ENCODE measurements at places on chromosomes 7 and 10.

GRCh38 chr10:102455893-102456471 is 4.6 kb upstream of the C10orf95 start:
- no peak for DNase-seq

GRCh38 chr7:55494951-55495350 is 77.4 kb downstream of the VOPP1 start:
- no peak for DNase-seq

DNA sequence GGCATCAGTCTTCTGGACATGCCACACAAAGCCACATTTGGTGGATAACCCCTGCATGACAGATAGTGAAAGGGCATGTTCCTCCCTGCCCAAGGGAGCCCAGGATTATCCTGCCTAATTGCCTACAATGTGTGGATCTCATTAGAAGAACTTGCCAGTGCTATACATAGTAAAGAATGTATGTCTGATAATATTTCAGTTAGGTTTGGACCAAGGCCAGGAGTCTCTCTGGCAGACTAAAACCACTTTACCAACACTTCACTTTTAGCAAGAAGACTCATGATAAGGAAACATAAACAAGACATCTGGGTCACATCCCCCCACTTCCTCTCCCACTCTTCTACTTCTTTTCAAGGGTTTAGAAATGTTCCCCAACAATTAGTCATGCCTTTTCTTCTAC is 196.7 kb downstream of the MTERF1 start:
- DNase-seq: no peak

GRCh38 chr7:142457146-142457703 is 199.4 kb upstream of the PRSS58 start:
- no peak for DNase-seq

GRCh38 chr10:24569828-24570657 is 153.6 kb downstream of the ARHGAP21 start:
- DNase-seq: no peak

- no peak for DNase-seq
Observed at GRCh38 chr10:117911684-117912083, 135.1 kb downstream of the RAB11FIP2 start.

DNA sequence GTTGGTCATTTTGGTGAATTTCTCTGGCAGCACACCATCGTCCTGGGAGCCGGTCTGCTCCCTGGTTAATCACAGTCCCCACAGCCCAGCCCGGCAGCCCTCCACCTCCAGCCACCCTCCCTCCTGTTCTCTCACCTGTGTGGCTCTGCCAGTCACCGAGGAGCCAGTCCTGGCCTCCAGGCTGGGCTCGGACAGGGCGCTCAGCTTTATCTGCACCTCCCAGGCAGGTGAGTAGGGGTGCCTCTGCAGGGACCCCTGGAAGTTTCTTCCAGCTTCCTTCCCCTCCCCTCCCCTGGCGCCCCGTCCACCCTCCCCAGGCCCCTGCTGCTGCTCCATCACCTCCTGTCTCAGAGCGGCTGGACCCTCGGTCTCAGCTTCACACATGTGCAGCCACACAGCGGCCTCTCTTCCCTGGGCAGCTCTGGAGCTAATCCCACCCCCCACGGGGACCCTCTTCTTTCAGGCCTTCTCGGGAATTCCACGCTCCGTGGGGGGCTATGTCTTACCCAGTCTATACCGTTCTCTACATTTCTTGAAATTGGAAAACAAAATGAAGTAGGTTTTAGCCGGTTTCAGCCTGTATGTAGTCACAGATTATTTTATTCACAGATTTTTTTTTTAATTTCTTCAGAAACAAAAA is 213.9 kb upstream of the PPP2R2D start:
- no peak for DNase-seq

All from stimulated activated CD4-positive, alpha-beta T cell treated with anti-CD3 and anti-CD28 coated beads, Interleukin-4, amount 100 ng/mL, for 4 hours (primary cell).